Ureter (tissue), 1 donor: ENCODE measurements at places on chromosomes 16 and 17.

DNA sequence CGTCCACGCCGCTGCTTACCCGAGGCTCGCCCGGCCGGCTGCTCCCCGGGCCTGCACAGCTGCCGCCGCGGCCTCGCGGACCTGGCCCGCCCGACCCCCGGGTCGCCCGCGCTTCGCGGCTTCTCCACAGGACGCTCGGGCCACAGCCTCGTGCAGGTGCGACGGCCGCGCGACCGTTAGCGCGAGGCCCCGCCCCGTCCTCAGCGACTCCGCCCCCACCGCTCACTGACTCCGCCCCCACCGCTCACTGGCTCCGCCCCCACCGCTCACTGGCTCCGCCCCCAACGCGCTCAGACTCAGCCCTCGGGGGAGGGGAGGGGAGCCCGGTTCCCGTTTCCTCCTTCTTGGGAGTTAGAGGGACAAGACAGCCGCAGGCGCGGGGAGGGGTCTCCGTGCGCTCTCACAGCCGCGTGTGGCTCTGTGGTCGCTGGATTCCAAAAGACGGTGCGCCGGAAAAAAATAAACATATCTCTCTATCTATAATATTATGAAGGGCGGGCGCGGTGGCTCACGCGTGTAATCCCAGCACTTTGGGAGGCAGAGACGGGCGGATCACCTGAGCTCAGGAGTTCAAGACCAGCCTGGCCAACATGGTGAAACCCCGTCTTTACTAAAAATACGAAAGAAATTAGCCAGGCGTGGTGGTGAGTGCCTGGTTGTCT is at the start of gene MEIOB:
Gene MEIOB (minus strand): TSS at position 191 of the 662 bp plus-strand sequence. CDS start 3,989 bp downstream, outside the sequence.
- DNase-seq, result no peak

GRCh38 chr17:50186661-50187393 is 14.6 kb downstream of the COL1A1 start:
- no peak for DNase-seq

DNA sequence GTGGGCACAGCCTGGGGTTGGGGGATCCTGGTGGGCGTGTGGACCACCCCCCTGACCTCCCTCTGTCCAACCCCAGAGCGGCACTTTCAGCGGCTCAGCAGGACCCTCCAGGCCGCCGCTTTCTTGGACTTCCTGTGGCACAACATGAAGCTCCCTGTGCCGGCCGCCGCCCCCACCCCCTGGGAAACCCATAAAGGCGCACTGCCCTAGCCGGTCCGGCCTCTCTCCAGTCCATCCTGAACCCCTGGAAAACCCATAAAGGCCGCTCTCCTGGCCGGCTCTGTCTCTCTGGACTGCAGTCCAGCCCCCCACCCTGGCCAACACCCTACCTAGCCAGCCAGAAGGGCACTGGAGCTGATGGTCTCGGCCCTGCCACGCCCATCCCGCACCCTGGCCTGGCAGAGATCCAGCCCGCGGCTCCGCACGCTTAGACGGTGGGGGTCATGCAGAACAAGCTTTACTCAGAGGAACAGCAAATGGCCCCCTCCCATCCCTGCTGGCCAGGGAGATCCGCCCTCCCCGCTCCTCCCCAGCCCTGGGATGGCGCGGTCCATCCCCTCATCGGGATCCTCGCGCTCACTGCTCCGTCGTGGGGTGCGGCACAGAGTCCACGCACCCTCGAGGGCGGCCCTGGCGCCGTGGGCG is 2.7 kb downstream of the NOXO1 start:
- no peak for DNase-seq

DNA sequence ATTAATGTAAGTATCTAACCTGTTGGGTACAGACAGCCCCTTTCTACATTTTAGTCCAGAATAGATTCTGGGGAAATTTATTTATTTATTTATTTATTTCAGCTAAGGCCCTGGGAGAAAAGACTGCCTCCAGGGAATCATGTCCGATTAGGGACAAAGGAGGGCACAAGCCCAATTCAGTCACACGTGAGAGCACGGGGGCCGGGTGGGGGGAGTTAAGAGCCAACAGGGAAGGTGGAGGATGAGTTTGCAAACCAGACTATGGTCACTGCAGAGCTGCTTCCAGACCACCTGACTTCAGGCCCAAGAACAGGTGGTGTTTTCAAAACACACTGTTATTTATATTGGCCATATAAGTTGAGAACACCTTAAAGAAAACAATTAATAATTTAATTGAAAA is 1.6 kb upstream of the ZFHX3 start:
- no peak for DNase-seq

GRCh38 chr17:79803997-79804855 is 7.3 kb upstream of the CBX8 start:
- no peak for DNase-seq

GRCh38 chr16:23848958-23849357 is 13.2 kb downstream of the PRKCB start:
- no peak for DNase-seq

DNA sequence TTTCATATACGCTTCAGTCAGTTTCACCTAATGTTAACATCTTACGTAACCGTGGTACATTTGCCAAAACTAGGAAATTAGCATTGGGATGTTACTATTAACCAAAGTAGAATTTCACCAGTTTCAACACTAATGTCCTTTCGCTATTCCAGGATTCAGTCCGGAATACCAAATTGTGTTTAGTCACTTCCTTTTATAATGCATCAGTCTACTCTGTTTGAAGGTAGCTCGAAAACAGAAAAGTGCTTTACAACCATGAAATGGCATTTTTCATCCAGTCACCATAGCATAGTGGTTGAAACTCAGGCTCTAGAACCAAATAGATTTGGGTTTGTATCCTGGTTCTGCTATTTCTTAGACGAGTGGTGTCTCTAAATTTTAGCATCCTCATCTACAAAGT is 29.4 kb downstream of the AP2B1 start:
- DNase-seq, result no peak

GRCh38 chr17:49783071-49783715 is 5.3 kb upstream of the KAT7 start:
- peak; percentile 63 for DNase-seq

- no peak for DNase-seq
These were observed 51.2 kb downstream of the SYCE1L start for GRCh38 chr16:77250400-77250799.
